ENCODE measurements at places on chromosomes 7 and 10.

DNA sequence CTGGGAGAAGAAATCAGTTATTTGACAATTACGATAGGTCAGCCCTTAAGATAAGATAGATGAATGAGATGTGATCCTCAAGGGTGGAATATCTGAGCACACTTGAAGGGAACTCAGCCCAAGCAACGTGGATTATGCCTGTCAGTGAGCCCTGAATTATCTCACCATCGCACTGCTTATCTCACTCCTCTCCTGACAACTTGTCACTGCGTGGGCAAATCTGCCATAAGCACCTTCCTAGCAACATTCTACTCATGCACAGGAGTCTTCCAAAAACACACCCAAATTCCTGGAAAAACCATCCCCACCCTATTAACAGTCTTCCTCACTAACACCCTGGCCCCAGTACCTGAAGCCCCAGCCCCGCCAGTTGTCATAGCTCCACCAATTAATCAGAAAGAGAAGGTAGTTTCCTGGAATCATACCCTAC, 46.5 kb upstream of the IL6 start:
- H3K27ac ChIP-seq = no peak overlapping the region
- H3K36me3 ChIP-seq = peaks cover 2% of the 10 kb centered on the region
- DNase-seq = no peak
- peaks cover 60% of the 10 kb centered on the region for H3K4me1 ChIP-seq
- H3K4me3 ChIP-seq = no peak overlapping the region

GRCh38 chr7:127678947-127679346, 27.0 kb downstream of the SND1 start:
- peak overlapping the region; percentile 89 for H3K27ac ChIP-seq
- peak overlapping the region; percentile 52 for H3K4me3 ChIP-seq
- DNase-seq = no peak
- peaks cover 38% of the 10 kb centered on the region for H3K36me3 ChIP-seq

DNA sequence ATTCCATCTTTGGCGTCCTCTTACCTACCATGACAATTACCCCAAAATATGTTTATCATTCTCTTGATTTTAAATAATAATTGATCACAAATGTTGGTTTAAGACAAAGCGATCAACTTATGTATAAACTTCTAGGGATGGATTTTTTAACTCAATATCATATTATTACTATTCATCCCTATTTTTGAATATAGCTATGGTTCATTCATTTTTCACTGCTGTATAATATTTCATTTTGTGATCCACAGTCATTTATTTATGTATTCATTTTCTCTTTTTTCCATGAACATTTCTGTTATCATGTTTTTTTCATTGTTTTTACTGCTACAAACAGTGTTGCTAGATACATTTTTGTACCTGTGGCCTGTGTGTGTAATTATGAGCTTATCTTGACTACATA, 61.3 kb upstream of the MET start:
- H3K36me3 ChIP-seq = no peaks in the 10 kb centered on the region
- DNase-seq = no peak
- no peaks in the 10 kb centered on the region for H3K4me1 ChIP-seq
- no peak overlapping the region for H3K27ac ChIP-seq
- no peak overlapping the region for H3K4me3 ChIP-seq

- H3K27me3 ChIP-seq = no peaks in the 10 kb centered on the region
- H3K36me3 ChIP-seq = no peaks in the 10 kb centered on the region
- H3K4me3 ChIP-seq = peak overlapping the region; percentile 36
- H3K4me1 ChIP-seq = peaks cover 24% of the 10 kb centered on the region
- peak overlapping the region; percentile 47 for H3K27ac ChIP-seq
- peak; percentile 83 for DNase-seq
Observed at GRCh38 chr10:77837248-77837924, 89.2 kb downstream of the DLG5 start.

GRCh38 chr10:14397066-14397465, 66.3 kb upstream of the FRMD4A start:
- peaks cover 42% of the 10 kb centered on the region for H3K27me3 ChIP-seq
- H3K4me1 ChIP-seq = no peaks in the 10 kb centered on the region
- DNase-seq = no peak
- no peak overlapping the region for H3K4me3 ChIP-seq
- H3K27ac ChIP-seq = no peak overlapping the region
- peaks cover 5% of the 10 kb centered on the region for H3K36me3 ChIP-seq

DNA sequence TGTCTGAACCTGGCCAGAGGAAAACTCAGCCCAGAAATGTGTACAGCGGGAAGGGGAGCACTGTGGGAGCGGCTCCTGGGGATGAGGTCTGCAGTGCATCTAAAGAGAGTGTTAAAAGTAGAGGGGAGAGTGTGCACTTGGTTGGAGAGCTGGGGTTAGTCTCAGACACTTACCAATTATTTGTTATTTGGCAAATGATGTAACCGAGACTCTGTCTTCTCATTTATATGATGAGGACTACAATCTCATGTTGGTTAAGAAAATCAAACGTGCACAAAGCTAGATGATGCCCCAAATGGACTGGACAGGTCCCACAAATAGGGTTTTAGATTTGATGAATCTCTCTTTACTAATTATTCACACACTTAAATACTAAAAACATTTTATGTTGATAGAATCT, 962.4 kb downstream of the GATA3 start:
- H3K4me3 ChIP-seq = peak overlapping the region; percentile 62
- no peak for DNase-seq
- peak overlapping the region; percentile 87 for H3K27ac ChIP-seq
- H3K27me3 ChIP-seq = no peaks in the 10 kb centered on the region
- peaks cover 73% of the 10 kb centered on the region for H3K4me1 ChIP-seq
- no peaks in the 10 kb centered on the region for H3K36me3 ChIP-seq

GRCh38 chr10:104328646-104328895, 9.7 kb downstream of the ITPRIP start:
- peaks cover 100% of the 10 kb centered on the region for H3K4me1 ChIP-seq
- DNase-seq = no peak
- no peaks in the 10 kb centered on the region for H3K27me3 ChIP-seq
- peak overlapping the region; percentile 86 for H3K4me3 ChIP-seq
- peaks cover 5% of the 10 kb centered on the region for H3K36me3 ChIP-seq

DNA sequence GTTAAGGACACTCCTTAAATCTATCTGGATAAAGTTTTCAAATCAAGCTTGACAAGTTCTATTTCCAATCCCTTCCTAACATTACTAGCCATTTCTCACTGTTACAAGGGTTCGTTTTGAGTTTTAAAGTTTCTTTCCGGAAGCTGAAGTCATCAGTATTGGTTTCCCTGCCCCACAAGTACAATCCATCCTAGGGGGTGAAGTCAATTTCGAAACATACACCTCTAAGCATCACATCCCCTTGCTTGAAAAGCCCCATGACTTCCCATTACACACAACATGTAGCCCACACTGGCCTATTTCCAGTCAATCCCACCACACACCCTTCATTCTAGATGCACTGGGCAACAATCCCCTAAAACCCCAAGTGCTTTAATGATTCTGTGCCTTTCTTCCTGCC, 13.0 kb downstream of the DPY19L1 start:
- H3K27me3 ChIP-seq = no peaks in the 10 kb centered on the region
- H3K36me3 ChIP-seq = no peaks in the 10 kb centered on the region
- H3K4me3 ChIP-seq = no peak overlapping the region

DNA sequence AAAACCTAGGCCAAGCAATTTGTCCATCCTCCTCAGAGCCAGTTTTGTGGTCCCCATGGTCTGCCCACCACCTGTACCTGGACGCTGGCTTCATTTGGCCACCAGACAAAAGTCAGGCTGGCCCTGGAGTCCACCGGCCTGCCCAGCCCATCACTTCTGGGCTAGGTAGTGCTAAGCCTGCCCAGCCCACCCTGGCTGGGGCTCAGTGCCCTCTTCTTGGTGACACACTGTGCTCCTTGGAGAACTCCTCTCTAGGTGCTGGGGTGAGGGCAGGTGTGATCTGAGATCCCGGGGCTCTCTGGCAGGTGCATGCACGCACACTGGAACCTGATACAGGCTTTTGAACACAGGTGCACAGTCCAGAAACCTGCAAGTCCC, 1.1 kb downstream of the AIFM2 start:
- H3K27me3 ChIP-seq = no peaks in the 10 kb centered on the region
- H3K4me3 ChIP-seq = peak overlapping the region; percentile 96
- no peak overlapping the region for H3K27ac ChIP-seq
- H3K36me3 ChIP-seq = no peaks in the 10 kb centered on the region

- peak overlapping the region; percentile 46 for H3K4me3 ChIP-seq
- H3K36me3 ChIP-seq = no peaks in the 10 kb centered on the region
- peaks cover 69% of the 10 kb centered on the region for H3K4me1 ChIP-seq
- no peaks in the 10 kb centered on the region for H3K27me3 ChIP-seq
Observed at GRCh38 chr10:110802551-110803238, 69.0 kb upstream of the PDCD4 start.

DNA sequence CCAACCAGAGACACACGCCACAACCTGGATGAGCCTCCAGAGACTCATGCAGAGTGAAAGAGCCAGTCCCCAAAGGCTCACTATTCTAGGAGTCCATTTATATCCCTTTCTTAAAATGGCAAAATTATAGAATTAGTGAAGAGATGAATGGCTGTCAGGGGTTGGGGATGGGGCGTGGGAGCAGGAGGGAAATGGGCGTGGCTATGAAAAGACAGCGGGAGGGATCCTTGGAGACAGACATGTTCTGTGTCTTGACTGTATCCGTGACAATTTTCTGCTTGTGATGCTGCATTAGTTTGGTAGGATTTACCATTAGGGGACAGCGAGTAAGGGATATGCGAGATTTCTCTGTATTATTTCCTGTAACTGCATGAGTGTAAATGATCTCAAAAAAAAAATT, 33.0 kb downstream of the FAM53B start:
- no peaks in the 10 kb centered on the region for H3K36me3 ChIP-seq
- H3K27ac ChIP-seq = no peak overlapping the region
- H3K4me1 ChIP-seq = peaks cover 86% of the 10 kb centered on the region

DNA sequence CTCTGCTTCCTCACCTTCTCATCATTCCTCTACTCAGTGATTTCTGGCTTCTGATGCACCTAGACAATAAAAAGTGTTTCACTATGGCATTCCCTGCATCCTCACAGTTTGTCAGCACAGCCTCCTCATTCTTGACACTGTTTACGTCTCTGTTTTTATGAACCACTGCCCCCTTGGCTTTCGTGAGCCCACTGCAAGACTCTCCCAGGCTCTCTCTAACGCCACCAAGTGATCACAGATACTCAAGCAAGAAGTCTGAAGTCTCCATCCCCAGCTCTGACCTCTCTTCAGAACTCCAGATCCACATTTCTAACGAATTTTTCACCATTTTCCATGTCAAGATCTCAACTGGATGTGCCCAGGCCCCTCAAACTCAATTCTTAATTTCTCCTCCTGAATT, 8.9 kb downstream of the SLC16A9 start:
- H3K27ac ChIP-seq = no peak overlapping the region
- H3K4me3 ChIP-seq = no peak overlapping the region
- no peaks in the 10 kb centered on the region for H3K36me3 ChIP-seq
- DNase-seq = no peak
- peaks cover 31% of the 10 kb centered on the region for H3K27me3 ChIP-seq

- H3K4me3 ChIP-seq = peak overlapping the region; percentile 66
- peaks cover 46% of the 10 kb centered on the region for H3K27me3 ChIP-seq
- DNase-seq = no peak
- peaks cover 20% of the 10 kb centered on the region for H3K4me1 ChIP-seq
- no peak overlapping the region for H3K27ac ChIP-seq
- H3K36me3 ChIP-seq = no peaks in the 10 kb centered on the region
Observed at GRCh38 chr10:77711683-77712049, 74.1 kb upstream of the KCNMA1 start.

DNA sequence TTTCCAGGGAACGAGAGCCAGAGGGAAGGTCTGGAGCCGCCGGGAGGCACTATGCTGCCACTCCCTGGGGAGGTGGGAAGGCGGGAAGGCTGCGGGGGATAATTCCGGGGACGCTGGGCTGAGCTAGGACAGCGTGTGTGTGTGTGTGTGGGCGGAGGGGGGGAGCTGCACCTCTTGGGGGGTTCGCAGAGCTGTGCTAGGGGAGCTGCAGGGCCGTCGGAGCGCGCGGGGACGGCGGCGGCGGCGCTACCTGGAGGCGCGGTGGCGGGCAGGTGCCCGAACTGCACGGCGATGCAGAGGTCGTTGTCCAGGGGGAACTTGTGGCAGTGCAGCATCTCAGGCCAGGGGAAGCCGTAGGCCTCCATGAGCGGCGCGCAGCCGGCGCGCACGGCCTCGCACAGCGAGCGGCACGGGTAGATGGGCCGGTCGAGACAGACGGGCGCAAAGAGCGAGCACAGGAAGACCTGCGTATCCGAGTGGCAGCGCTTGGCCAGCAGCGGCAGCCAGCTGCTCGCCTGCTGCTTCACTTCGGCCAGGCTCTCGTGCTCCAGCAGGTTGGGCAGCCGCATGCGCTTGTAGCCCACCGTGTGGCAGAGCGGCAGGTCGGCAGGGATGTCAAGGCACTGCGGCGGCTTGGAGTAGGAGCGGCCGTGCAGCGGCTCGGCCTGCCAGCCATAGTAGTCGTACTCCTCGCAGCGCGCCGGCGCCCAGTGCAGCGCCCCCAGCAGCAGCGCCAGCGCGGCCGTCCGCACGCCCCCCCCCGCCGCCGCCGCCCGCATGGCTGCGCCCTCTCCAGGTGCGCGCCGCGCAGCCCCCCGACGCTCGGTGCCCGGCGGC, 526 bp downstream of the SFRP5 start:
- no peaks in the 10 kb centered on the region for H3K36me3 ChIP-seq
- peak; percentile 28 for DNase-seq
- H3K4me3 ChIP-seq = peak overlapping the region; percentile 73
- peaks cover 13% of the 10 kb centered on the region for H3K4me1 ChIP-seq

- DNase-seq = no peak
- H3K4me3 ChIP-seq = no peak overlapping the region
- peaks cover 5% of the 10 kb centered on the region for H3K36me3 ChIP-seq
- H3K4me1 ChIP-seq = peaks cover 11% of the 10 kb centered on the region
Observed at GRCh38 chr7:43387932-43388331, 195.0 kb upstream of the STK17A start.

DNA sequence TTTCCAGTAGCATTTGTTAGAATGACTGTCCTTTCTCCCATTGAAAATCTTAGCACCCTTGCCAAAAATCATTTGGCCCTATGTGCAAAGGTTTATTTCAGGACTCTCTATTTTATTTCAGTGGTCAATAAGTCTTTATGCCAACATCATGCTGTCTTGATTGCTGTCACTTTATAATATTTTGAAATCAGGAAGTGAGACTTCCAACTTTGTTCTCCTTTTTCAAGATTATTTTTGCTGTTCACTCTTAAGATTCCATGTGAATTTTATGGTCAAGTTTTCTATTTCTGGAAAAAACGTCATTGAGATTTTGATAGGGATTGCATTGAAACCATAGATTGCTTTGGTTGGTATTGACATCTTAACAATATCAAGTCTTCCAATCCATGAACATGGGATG, 65.1 kb downstream of the PAXIP1 start:
- H3K4me3 ChIP-seq = no peak overlapping the region
- H3K36me3 ChIP-seq = peaks cover 11% of the 10 kb centered on the region
- peaks cover 5% of the 10 kb centered on the region for H3K4me1 ChIP-seq
- H3K27me3 ChIP-seq = no peaks in the 10 kb centered on the region
- no peak overlapping the region for H3K27ac ChIP-seq

All from activated T-cell treated with anti-CD3 and anti-CD28 coated beads, Interleukin-2, amount 50 U/mL, for 72 hours (primary cell).